ENCODE measurements at places on chromosomes 4 and X.

- DNase-seq: no peak
Measured at GRCh38 chr4:19386786-19387185, 864.9 kb upstream of the SLIT2 start.

GRCh38 chrX:71095981-71096759, 519 bp downstream of the FOXO4 start:
- no peak for DNase-seq

- DNase-seq: no peak
Measured at GRCh38 chr4:188078116-188078515, 31.3 kb downstream of the TRIML2 start.

DNA sequence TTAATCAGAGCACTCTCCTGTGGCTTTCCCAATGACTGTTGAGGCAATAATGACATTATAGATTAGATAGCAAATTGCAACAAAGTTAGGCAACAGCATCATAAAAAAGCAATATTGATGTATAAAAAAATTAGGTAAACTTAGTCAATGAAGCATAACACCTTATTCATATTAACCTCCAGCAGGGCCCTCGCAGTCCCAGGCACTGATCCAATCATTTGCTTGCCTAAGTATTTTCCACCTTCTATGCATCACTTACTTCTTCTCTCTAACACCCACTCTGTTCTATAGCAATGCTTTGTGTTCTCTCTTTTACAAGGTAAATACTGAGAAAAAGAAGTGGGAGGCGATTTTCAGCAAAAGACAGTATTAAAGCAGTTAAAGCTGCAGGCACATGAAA, 833.5 kb upstream of the ADGRL3 start:
- no peak for DNase-seq

- DNase-seq: no peak
Measured at GRCh38 chr4:138052806-138053632, 189.1 kb downstream of the SLC7A11 start.

DNA sequence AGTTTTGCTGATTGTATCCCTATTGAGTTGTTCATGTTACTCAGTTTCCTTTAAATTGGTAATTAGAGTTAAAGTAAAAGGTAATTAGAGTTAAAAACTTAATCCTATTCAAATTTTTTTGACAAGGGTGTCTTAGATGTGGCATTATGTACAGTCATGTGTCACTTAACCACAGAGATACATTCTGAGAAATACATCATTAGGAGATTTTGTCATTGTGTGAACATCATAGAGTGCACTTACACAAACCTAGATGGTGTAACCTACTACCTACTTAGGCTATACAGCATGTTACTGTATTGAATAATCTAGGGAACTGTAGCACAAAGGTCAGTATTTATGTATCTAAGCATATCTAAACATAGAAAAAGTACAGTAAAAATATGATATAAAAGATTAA, 39.2 kb downstream of the BEX3 start:
- DNase-seq: no peak

DNA sequence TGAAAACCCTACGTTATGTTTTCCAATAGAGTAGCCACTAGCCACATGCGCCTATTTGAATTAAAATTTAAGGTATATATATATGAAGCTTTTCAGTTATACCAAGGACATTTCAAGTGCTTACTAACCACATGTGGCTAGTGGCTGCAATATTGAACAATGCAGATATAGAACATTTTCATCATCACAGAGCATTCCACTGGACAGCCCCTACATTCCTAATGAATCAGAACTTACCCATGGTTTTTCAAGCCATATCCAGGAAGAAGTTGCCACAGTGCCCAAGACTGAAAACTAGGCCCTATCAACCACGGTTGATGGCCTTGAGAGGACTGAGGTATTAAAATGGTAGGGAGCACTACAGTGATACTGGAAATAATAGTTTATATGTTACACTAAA, 29.7 kb downstream of the NEK1 start:
- DNase-seq: no peak

DNA sequence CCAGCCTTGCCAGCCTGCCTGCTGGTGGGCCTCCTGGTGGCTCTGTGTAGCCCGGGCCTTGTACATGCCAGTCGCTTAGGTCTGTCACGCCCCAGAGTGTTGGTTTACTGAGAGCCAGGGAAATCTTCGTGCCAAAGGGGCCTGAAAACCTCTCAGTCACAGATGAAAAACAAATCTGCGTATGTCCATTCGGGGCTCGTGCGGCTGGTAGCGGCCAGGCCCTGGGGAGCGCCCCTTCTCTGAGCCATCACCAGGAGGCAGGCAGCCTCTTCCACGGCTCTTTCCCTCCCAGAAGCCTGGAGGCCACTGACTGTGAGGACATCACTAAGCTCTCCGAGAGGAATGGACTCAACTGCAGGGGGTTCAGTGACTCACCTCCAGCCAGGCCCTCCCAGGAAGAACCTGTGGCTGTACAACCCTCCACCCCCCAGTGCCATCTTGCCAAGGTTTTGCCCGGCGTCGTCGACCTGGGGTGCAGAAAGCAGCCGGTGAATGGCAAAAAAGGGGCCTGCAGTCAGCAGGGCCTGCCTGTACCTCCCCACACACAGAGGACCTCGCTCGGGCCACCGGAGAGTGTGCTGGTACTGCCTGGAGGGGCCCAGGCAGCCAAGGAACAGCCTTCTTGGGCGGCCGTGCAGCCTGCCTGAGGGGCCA, 162.2 kb downstream of the BCOR start:
- no peak for DNase-seq

GRCh38 chrX:11257711-11258110, 35.5 kb upstream of the AMELX start:
- no peak for DNase-seq

- DNase-seq: no peak
Measured at GRCh38 chrX:154661170-154661569, 7.8 kb upstream of the CTAG2 start.

GRCh38 chr4:15568821-15569220, 86.3 kb downstream of the FBXL5 start:
- no peak for DNase-seq

DNA sequence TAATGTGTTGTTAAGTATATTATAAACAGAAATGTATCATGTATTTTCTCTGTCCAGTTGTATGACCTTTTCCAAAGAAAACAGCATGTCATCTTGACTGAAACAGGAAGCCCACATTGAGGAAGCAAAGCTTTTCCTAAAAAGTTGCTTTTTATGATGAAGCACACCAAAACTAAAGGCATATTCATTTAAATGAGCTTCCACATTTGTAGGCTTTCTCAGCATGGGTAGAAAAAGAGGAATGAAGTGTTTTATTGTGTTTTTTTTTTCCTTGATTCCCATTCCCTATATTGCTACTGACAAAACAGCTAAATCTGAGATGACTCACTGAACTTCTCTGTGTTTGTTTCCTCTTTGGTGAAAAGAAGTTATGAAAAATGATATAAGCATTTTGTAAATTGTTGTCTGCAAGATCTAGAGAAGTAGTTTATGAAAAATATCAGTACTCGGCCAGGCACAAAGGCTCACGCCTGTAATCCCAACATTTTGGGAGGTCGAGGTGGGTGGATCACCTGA, 32.5 kb upstream of the FRAS1 start:
- no peak for DNase-seq

DNA sequence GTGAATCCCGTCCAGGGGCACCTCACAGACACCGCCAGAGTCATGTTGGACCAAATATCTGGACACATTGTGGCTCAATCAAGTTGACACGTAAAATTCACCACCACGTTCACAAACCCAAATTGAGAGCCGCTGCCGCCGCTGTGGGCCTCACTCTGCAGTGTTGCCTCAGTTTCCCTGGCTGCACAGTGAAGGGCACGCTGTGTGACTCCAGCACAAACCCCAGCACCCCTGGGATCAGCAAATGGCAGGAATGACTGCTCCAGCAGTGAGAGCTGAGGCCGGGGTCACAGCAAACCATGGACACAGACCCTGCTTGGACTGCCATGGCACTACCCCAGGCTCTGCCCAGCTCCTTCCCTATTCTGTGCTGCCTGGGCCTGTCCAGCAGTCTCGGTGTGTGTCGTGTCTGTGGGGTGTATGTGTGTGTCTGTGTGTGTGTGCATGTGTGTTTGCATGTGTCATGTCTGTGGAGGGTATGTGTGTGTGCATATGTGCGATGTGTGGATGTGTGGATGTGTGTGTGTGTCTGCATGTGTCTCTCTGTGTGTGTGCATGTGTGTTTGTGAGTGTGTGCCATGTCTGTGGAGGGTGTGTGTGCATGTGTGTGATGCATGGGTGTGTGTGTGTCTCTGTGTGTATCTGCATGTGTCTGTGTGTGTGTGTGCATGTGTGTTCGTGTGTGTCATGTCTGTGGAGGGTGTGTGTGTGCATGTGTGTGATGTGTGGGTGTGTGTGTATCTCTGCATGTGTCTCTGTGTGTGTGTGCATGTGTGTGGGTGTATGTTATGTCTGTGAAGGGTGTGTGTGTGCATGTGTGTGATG, 52.2 kb upstream of the ADRA2C start:
- no peak for DNase-seq

GRCh38 chr4:25767877-25768725, 94.7 kb downstream of the SEL1L3 start:
- no peak for DNase-seq

DNA sequence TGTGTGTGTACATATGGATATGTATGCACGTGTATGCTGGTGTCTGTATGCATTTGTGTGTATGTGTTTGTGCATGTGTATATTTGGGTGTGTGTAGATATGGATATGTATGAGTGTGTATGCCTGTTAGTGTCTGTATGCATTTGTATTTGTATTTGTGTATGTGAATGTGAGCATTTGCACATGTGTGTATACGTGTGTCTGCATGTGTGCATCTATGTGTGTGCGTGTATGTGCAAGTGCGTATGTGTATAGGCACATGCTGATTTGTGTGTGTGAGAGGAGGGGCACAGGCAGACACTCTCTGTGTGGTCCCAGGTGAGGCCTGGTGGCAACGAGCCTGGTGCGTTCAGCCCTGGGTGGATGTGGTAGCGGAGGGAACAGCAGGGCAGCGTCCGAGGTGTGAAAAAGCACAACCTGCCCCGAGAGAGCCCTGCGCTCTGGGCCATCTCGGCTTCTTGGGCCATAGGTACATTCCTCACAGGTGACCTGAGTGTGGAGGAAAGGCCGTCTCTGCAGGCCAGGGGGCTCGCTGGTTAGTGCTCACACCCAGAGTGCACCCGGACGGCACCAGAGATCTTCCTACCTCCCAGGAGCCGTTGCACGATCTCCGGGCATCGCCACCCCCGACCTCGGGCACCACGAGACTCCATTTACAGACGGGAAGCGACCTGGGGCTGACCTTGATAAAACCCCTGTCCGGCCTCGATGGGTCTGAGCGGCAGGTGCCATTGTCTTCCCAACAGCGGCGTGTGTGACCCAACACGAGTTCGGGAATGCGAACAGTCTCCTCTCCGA, 45.0 kb downstream of the ASMT start:
- no peak for DNase-seq

DNA sequence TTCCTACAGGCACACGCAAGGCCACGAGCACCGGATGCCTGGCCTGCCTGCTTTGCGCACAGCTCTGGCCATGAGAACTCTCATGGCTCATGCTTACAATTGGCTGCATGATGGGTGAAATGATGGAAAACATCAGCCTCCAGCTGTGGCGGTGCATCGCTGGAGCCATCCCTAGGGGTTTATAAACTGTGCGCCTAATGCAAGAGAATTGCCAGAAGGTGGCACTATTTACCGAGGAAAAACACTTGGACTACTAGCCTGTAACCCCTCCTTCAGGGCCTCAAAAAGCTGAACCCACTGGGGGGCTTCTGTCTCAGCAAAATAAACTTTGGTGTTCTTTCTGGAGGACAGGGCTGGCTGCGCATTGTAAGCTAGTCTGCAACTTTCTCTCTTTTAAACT, 51.9 kb downstream of the PHKA2 start:
- no peak for DNase-seq

DNA sequence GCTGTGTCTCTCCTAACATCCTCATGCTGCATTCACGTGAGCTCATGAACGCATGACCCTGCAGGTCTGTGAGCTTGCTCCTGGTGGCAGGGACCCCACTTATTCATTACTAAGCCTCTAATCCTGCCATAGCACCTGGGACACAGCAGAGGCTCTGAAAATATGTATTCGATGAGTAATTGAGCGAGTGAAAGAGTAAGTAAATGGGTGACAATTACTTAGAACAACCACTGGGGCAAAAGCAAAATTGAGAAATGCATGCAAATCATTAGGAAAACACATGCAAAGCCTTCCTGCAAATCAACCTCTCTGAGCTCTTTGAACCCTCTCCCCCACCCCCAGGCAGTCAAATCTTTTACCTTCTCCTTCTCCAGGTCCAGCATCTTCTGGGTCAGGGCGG, 23.6 kb upstream of the C4orf50 start:
- DNase-seq: no peak

DNA sequence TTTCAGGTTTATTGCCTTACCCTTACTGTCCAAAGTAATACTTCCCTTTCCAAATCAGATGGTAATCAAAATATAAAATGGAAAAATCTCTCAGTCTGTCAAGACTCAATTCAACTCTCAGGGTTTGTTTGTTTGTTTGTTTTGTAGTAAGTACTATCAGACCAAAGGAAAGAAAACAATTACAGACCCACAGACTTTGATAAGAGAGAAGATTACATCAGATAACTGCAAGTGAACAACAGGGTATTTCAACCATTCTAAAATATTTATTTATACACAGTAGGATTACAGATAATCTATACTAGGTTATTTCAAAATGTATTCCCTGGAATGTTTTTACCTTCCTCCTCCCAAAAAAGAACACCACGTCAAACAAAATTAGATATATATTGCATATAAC, 28.9 kb downstream of the FBXO8 start:
- no peak for DNase-seq

DNA sequence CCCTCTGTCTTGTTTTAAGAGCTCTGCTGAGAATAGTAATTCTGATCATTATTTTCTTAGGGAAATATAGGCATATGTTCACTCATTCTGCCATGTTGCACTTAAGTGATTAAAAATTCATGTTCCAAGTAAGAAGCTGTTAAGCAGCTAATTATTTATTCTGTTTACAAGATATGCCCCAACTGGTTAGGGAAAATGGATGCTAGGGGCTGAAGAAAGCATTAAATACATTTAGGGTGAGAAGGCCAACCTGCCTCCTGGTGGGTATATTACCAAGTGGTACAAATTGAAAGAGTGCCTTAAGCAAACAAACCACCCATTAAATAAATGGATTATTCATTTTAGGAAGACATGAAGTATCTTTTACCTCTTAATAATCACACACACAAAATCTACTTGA, 392.6 kb upstream of the EPHA5 start:
- DNase-seq: no peak

DNA sequence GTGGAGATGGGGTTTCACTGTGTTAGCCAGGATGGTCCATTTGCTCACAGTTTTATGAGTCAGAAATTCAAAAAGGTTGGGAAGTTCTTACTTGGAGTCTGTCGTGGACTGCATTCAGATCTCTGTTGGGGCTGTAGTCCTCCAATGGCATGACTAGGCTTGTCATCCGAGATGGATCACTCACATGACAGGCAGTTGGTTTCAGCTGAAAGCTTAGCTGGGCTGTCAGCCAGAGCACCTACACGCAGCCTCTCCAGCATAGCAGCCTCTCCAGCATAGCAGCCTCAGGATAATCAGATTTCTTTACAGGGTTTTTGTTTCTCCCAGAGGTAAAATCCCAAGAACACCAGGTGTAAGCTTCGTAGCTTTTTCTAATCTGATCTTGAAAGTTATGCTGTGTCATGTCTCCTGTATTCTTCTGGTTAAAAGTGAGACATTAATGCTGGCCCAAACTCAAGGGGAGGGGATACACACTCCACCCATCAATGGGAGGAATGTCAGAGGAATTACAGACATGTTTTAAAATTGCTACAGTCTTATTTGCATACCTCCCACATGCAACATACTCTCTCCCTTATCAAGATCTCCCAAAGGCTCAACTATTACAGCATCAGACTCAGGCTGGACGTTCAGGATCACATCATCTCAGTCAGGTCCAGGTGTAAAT, 31.6 kb upstream of the SOD3 start:
- no peak for DNase-seq

GRCh38 chr4:99324361-99324760, 3.2 kb upstream of the ADH1B start:
- no peak for DNase-seq

Data from activated naive CD4-positive, alpha-beta T cell treated with Interleukin-2 at 50 U/mL for 16 hours (primary cell).